HL-60 (cell line): ENCODE measurements at places on chromosomes 6 and 20.

DNA sequence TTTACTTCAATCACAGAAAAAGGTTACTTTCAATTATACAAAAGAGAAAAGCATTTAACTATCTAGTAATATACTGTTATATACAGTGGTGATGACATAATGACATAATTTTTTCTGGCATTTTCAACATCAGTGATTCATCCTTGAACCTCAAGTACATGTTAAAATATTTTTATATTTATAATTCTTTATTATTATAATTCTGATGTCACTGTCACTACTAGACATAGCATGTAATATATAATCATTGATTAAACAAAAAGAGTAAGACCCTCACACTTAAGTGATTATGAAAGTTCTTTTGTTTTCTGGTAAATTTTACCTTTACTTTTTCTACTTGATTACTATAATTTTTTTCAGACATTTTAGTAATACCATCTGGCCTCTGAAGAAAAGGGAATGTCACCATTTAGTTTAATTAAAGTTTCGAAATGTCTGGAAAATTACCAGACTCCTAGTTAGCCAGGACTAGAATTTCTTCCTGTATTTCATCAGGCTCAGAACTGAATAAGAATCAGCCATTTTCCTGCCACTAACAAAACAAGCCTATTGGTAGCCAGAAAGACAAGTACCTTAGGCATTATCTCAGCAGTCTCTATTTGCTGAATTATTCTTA, 71.5 kb downstream of the FILIP1 start:
- no peak for DNase-seq

- no peak for DNase-seq
Observed at GRCh38 chr6:125699591-125699990, 49.8 kb upstream of the HEY2 start.

DNA sequence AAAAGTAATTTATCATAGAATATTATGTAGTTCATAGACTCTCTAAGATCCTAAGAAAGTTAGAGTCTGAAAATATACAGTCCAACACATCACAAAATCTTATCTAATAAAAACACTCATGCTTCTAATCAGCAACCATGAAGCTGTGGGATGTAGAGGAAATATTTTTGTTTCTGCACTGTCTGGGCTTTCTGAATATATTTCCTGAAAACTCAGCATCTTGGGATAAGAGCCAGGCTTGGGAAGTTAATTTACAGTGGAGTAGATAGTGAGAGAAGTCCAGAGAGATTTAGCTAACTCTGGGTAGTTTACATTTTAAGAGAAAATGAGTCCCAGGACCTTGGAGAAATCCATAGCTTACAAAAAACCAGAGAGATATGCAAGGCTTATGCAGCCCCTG, 150.4 kb upstream of the BMP5 start:
- DNase-seq, result no peak

- DNase-seq, result no peak
Observed at GRCh38 chr6:165800337-165800736, 137.3 kb upstream of the PDE10A start.

- DNase-seq, result no peak
Observed at GRCh38 chr6:101393829-101394251, 332 bp downstream of the GRIK2 start.

DNA sequence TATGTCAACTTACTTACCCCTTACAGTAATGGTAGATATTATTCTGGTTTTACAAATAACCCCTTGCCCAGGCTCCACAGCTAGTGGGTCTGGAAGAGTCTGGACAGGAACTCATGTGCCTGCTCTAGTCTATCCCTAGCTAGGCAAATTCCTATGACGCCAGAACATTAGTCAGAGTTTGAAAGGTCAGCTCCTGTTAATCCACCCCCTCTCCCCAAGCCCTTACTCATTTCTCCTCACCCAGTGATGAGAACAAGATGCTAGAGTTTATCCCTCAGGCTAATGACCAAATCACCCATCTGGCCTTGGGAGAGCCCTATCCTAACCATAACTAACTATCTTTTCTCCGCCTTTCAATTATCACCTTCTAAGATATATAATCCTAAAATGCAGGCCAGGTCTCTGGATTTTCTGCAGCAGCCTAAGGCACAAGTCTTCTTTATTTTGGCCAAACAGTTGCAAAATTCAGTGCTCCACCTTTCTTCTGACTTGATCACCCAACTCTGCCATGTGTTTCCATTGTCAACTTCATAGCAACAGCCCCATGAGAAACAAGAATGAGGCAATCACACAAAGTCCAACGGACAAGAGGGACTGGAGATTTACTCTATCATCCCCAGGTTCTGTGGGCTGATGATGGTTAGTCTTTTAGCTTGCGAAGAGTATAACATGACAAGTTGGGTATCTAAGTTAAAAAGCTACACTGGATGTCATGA, 113.3 kb downstream of the TASP1 start:
- no peak for DNase-seq

DNA sequence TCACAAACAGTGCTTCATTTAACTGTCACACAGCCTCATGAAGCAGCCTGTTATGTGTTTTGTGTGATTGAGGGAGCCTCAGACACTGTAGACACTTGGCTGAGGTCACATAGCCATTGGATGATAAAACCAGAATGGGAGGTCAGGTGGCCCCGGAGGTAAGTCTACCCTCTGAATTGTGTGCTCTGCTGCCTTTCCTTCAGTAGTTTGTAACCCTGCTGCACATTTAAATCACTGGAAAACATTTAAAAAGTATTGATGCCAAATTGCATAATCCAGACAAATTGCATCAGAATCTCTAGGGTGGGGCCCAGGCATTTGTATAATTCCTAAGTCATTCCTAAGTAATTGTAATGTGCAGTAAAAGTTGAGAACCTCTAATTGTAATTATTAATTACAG, 85.2 kb upstream of the ECI2 start:
- no peak for DNase-seq

GRCh38 chr6:5004373-5005037, 668 bp upstream of the RPP40 start:
- peak; percentile 36 for DNase-seq

- no peak for DNase-seq
Observed at GRCh38 chr6:18585032-18585573, 198.0 kb downstream of the RNF144B start.

DNA sequence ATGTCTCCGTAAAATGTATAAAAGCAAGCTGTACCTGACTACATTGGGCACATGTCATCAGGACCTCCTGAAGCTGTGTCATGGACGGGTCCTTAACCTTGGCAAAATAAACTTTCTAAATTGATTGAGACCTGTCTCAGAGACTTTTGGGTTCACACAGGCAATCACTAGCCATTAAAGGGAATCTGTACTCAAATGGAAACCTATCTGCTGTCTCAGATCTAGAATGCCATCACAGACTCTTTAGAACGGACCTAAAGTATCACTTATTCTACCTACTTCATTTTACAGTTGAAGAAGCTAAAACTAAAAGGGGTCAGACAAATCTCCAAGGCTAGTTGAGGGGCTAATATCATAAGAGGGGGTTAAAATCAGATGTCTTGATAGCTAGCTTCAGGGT, 11.1 kb downstream of the SAMD3 start:
- DNase-seq, result no peak

GRCh38 chr6:40146902-40147301, 212.6 kb upstream of the MOCS1 start:
- no peak for DNase-seq

- DNase-seq, result peak; percentile 78
Observed at GRCh38 chr6:10510592-10511367, 10.4 kb upstream of the GCNT2 start.
